Heart left ventricle (tissue), 16 donors: ENCODE measurements at places on chromosomes 13 and 19.

GRCh38 chr19:10068205-10068604, 17.9 kb upstream of the SHFL start:
- no peak for DNase-seq

DNA sequence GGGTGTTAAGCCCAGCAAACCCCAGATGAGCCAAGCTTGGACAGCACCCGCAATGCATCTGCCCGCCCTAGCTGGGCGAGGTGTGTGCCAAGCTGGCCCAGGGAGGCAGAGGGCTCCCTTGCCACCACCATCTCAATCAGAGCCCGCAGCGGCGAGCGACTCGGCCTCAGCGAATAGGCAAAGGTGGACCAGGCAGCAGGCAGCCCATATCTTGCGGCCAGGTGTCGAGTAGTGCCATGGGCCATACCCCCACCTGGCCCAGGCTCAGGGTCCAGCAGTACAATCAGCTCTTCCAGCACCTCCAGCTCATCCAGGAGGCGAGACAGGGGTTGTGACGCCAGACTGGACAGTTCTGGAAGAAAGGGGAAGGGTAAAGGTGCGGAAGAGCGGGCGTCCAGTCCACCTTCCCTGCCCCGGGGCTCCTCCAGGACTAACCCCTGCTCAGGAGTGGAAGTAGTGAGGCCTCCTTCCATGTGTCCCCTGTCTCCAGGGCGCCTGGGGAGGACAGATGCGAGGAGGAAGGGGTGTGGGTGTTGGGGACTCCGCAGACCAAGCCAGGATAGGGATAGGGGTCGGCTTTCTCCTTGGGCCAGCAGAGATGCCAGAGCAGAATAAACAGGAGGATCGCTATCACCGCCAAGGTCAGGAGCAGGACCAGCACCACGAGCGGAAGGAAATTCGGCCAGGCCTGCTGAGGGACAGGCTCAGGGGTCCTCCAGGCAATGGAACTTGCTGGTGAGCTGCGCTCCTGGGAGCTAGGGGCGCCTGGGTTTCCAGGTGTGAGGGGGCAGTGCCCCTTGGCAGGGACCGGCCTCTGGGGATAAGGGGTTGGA, 2.8 kb downstream of the IGFLR1 start:
- DNase-seq: no peak

DNA sequence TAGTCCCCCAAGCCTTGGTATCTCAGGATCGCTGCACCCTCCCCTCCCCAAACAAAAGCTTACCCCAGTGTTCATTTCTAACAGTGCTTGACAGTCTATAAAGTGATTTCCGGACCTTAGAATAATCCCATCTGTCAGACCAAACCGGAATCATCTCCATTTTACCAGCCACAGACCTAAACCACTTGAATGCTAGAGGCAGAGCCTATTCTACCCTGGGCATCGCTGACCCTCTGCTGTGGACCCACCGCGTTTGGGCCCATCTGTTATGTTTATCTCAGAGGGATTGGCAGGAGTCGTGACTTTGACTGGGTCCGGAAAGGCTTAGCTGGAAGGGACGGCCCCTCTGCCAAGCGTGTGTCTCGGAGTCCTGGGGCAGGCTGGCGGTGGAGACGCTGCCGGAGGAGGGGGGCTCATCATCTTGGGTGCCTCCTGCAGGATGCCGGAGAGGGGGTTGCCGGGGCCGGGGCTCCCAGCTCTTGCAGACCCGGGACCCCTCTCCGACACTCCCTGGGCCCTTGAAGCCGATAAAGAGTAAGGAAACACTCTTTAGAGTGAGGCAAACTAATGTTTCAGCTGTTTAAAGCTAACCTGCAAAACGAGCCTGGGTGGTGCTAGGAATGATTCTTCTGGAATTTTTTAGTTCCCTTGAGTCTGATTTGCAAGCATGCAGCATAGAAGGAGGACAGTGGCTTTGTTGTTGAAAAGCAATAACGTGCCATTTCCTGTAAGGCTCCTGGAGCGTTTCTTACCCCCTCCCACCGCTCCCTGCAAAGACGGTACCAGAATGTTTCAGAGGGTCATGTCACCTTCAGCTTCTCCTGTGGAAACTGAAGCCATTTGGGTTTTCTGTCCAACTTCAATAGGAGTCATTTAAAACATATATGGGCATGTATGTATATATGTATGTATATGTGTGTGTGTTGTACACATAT, 1.3 kb downstream of the SLC25A42 start:
- peak; percentile 64 for DNase-seq

- no peak for DNase-seq
Observed at GRCh38 chr19:51359294-51359693, 6.9 kb downstream of the ETFB start.

GRCh38 chr13:29160862-29161261, 340.7 kb downstream of the MTUS2 start:
- no peak for DNase-seq

DNA sequence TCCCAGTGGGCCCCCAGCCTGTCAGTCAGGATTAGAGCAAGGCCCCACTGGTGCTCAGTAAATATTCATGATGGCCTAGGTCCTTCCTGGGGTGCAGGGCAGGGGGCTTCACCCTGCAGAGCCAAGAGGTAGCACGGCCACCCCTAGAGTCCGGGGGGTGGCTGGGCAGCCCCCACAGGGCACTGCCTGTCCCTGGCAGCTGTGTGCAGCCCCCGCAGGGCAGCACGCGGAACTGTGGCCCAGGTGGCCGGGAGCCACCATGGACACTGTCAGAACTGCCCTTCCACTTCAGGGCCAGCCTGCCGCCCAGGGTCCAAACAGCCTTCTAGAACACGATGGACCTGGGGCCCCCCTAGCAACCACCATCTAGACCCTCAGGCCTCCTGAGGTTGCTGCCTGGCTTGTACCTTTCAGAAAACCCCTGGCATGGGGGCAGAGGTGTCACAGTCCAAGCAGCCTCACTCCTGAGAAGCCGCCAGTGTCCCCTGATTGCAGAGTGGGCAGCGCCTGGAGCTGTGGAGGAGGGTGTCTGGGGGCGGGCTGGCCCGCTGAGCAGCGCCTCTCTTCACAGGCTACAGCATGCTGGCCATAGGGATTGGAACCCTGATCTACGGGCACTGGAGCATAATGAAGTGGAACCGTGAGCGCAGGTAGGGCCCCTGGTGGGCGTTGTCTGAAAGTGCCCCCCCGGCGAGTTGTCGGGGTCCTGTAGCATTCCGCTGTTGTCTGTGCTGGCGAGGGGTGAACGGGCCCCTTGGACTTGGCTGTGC, 2.9 kb upstream of the YJEFN3 start:
- no peak for DNase-seq

GRCh38 chr13:20439261-20439660, 86.4 kb downstream of the CRYL1 start:
- DNase-seq: no peak

- peak; percentile 79 for DNase-seq
Observed at GRCh38 chr19:4694211-4694987, 24.3 kb upstream of the MYDGF start.

DNA sequence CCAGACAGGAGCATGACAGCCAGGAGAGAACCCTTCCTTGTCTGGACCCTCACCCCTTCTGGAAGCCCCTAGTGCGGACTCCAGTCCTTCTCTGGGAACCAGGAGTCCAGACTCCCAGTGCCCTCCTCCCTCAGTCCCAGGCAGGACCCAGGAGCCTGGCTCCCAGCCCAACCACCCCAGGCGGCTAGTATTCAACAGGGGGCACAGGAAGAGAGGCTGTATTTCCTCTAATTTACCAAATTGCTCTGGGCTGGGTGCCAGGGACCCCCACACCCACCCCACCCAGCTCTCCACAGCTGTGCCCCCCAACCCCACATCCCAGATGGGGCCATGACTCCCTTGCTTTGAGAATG, 3.3 kb downstream of the GRIN2D start:
- no peak for DNase-seq

DNA sequence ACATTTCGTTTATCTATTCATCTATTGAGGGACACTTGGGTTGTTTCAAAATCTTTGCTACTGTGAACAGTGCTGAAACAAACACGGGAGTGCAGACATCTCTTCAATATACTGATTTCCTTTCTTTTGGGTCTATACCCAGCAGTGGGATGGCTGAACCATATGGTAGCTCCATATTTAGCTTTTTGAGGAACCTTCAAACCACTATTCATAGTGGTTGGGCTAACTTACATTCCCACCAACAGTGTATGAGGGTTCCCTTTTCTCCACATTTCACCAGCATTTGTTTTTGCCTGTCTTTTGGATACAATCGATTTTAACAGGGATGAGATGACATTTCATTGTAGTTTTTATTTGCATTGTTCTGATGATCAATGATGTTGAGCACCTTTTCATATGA, 798.2 kb downstream of the UQCRFS1 start:
- no peak for DNase-seq

DNA sequence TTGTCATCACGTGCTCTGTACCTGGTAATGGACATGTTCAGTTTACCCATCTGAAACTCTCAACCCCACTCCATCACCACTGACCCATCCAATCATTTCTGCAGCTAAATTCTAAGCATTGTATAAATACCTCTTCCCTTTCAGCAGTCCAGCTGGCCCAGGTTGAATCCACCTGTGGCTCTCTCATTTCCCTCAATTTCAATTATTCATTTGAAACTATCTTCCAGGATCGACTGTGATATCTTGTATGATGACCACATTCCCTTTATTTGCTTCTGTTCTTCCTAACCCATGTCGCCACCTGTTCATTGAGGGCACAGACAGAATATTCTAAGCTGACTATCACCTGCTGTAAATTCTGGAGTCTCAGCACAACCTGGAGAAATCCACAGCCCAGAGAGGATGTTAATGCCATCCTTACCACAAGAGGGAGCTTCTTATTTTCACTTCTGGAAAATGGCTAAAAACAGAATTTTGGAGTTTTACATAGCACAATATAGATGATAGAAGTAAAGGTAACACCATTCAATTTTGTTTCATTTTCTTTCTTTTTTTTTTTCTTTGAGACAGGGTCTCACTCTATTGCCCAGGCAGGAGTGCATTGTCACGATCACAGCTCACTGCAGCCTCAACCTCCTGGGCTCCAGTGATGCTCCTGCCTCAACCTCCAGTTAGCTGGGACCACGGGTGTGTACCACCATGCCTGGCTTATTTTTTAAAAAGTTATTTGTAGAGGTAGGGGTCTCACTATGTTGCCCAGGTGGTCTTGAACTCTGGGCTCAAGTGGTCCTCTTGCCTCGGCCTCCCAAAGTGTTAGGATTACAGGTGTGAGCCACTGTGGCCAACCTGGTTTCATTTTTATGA, 38.6 kb downstream of the ZNF823 start:
- no peak for DNase-seq

DNA sequence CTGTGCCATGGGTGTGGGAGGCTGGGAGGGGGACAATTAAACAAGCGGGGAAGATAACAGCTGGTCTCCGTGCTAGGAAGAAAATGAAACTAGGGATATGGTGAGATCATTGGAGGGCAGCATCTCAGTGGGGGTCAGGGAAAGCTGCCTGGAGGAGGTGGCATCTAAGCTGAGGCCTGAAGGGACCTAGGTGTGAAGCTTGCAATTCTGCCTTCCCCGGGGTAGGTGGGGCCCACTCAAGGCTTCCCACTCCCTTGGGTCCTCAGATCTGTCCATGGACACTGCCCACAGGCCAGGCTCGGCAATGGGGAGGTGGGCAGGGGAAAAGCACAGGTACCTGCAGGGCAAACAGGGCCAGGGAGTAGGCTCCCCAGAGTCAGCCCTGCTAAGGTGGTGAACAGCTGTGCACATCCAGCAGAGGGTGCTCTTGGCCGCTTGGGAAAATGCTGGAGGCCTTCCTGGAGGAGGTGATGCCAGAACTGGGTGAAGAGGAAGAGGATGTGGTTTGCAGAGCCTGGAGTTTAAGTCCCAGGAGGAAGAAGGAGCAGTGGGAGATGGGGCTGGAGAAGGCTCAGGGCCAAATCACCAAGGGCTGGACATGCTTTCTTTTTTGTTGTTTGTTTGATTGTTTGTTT, 25.7 kb upstream of the CCNE1 start:
- DNase-seq: no peak

DNA sequence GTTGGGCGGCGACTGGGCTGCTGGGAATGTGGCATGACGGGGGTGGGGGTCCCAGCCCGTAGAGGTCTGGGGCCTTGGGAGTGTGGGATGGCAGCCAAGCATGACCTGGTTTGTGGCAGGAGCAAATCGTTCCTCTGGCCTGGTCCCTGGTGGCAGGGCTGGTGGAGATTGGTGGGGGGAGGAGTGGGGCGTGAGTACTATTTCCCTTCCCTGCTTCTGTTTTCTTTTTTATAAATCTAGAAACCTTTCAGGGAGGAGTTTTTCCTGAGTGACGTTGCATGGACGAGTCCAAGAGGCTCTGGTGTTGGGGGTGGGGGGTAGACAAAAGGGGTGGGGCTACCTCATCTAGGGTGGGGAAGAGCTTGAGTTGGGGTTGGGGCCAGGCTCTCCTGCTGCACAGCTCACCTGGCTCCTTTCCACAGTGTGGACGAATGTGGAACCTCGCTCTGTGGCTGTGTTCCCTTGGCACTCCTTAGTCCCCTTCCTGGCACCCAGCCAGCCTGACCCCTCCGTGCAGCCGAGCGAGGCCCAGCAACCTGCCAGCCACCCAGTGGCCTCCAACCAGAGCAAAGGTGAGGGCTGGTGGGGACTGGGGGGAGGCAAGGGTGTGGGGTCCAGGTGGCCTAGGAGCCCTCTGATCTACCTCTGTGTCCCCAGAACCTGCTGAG, 15.4 kb upstream of the PRR19 start:
- DNase-seq: peak; percentile 62

GRCh38 chr13:38700051-38700450, 13.2 kb downstream of the FREM2 start:
- no peak for DNase-seq

DNA sequence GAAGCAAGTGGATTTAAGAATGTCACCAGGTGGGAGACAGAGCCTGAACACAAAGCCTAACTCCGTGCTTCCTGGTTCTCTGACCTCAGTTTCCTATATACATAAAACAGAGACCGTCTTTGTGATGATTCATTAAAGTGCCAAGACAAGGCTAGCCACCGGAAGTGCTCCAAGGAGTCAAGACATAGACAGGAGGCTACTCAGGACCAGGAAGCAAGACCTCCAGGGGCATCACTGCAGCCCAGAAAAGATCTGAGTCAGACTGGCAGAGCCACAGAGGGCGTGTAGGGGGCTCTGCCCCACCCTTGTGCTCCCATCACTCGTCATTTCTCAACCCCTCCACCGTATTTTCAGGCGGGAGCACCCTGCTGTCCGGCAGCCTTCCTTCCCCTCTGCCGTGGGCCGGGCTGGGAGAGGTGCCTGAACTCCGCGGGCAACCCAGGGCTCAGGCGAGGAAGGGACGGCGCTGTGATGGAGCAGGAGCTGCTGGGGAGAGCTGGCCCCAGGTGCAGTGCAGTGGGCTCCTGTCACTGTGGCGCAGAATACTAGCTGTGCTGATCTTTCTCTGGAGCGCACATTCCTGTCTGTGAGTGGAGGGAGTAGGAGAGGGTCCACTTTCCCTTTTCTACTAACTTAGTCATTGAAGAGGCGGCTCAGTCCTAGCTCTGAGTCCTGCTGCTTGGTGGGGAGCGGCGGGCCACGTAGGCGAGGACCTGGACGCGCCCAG, 134.7 kb upstream of the GPR12 start:
- no peak for DNase-seq

- DNase-seq: no peak
Observed at GRCh38 chr19:29255006-29255405, 42.1 kb upstream of the UQCRFS1 start.

DNA sequence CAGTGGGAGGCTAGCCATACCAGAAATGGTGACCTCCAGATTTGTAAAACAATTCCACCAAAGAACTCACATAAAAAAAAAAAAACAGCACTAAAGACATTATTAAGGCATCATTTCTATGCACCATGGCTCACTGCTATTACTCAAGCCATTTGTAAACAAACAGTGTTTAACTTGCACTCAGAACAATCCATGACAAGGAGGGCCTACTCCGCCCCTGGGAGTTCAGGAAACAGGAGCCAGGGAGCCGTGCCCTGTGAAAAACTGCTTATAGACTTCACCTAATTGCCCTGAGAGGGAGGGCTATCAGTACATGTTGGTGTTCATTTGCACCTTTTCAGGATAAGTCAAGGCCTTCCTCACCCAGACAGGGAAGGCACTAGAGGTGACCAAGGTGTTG, 103.2 kb downstream of the ZNF429 start:
- DNase-seq: no peak
